Neural progenitor cell (in vitro differentiated cells): ENCODE measurements at places on chromosomes 11 and 22. TPM values are rescaled to one million over a fixed set of nuclear protein-coding genes. Genes with fewer than 3 reads are reported as not detected.

DNA sequence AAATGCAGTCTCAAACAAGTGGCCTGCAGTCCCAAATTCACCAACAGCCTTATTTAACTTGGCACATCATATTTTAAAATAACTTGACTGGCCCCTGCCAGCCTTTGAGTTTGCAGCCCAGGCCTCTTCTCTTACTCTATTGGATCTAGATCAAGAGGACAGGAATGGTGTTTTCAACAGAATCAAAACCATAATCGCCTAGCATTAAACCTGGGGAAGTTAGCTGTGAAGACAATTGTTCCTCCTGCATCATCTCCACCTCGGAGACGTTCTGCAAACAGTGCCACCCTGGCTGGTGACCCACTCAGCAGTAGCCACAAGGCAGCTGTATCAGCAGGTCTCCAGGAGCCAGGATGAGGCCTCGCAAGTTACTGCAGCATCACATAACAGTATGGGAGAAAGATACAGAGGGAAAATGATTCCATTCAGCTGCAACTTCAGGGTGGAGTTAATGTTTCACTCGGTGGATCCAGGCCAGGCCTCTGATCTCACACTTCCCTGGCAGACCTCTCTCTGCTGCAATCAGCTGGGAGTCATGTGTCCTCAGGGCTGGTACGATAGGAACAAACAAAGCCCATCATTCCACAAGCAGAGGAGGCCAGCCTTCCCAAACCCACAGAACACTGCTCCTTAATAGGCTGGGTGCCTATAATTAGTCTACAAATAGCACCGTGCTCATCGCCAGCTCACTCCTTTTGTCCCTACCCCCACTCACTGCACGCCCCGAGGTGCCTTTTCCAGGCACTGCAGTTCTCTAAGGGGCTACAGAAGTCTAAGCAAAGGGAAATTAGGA lies 18.6 kb upstream of the SCN2B start:
- H3K4me1 ChIP-seq: peaks cover 5% of the 10 kb centered on the region
- no peak overlapping the region for H3K4me3 ChIP-seq
- H3K27me3 ChIP-seq: no peaks in the 10 kb centered on the region
- no peaks in the 10 kb centered on the region for H3K36me3 ChIP-seq
- no peak overlapping the region for H3K27ac ChIP-seq

DNA sequence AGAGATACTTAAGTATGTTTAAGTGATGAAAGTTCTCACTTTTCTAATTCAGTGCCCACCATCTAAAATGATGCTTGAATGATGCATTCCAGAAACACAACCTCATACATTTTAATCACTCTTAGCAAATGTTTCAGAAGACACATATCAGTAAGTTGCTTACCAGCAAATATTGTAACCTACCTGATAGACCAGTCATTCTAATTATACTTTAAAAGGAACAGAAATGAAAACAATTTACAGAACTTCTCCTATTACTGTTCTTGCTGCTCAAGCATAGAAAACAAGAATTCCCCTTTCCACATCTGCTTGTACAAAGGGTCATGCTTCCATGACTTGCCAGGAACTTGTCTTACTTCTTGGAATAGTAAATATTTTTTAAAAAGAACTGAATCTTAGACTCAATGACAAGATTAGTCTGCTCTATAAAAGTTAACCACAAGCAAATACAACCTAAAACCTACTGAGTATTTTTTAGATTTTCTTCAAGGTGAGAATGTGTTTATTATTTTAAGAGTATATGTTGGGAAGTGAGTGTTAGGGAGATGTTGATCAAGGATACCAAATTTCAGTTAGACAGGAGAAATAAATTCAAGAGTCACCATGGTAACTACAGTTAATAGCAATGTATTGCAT lies 82.0 kb upstream of the SC5D start:
- no peaks in the 10 kb centered on the region for H3K36me3 ChIP-seq
- no peaks in the 10 kb centered on the region for H3K4me1 ChIP-seq
- no peak overlapping the region for H3K27ac ChIP-seq

RAB38 gene
- total RNA-seq: 8.1 and 10.1 TPM in 2 replicates

GRCh38 chr11:26827567-26828081 lies 105.8 kb upstream of the SLC5A12 start:
- H3K27ac ChIP-seq: no peak overlapping the region
- H3K27me3 ChIP-seq: no peaks in the 10 kb centered on the region
- no peaks in the 10 kb centered on the region for H3K36me3 ChIP-seq
- no peak for DNase-seq
- no peaks in the 10 kb centered on the region for H3K4me1 ChIP-seq

DLG2 gene
- total RNA-seq: 7.5 and 8.1 TPM in 2 replicates

DNA sequence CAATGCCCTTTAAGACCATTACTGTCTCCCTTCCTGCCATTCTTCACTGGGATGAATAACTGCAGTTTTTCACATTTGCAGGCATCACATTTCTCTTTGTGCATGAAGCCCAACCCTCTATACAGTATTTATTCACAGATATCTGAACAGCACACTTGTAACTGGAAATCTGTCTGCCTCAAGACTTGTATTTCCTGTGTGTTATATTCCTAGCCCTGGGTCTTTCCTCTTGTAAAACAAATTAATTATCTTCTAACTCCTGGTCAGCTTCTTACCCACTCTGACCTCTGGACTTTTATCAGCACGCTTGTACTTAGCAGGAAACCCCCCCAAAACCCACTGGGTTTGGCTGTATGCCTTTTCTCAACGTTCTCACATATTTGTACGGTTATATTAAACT lies 2.0 kb downstream of the CSRP3 start:
- DNase-seq: no peak
- H3K4me1 ChIP-seq: no peaks in the 10 kb centered on the region
- no peak overlapping the region for H3K27ac ChIP-seq
- no peak overlapping the region for H3K4me3 ChIP-seq
- H3K27me3 ChIP-seq: no peaks in the 10 kb centered on the region
